NCI-H226 (cell line): ENCODE measurements at places on chromosomes 13 and 19.

- DNase-seq: peak; percentile 80
These were observed 475.8 kb downstream of the FOXO1 start for GRCh38 chr13:40190641-40191100.

GRCh38 chr19:12580180-12580694, 29.0 kb upstream of the ZNF564 start:
- DNase-seq: peak; percentile 42

GRCh38 chr19:44998025-44998424, 3.2 kb upstream of the RELB start:
- no peak for DNase-seq

- no peak for DNase-seq
These were observed 567 bp upstream of the CTU1 start for GRCh38 chr19:51108805-51109146.

DNA sequence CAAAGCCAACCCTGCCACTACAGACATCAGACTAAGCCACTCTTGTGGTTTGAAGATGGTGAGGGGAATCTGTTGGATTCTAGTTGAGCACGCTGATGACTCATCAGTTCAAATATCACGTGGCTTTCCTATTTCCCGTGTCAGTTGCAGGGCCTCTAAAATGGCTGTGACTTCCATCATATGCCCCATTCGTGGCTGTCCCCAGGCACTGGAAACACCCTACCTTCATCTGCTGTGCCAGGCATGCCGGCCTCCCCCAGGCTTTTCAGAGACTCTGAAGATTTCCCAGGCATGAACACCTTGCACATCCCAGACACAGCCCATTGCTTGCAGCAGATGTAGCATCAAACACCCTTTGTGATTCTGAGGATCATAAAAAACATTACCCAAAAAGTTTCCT, 659.9 kb downstream of the UQCRFS1 start:
- no peak for DNase-seq

DNA sequence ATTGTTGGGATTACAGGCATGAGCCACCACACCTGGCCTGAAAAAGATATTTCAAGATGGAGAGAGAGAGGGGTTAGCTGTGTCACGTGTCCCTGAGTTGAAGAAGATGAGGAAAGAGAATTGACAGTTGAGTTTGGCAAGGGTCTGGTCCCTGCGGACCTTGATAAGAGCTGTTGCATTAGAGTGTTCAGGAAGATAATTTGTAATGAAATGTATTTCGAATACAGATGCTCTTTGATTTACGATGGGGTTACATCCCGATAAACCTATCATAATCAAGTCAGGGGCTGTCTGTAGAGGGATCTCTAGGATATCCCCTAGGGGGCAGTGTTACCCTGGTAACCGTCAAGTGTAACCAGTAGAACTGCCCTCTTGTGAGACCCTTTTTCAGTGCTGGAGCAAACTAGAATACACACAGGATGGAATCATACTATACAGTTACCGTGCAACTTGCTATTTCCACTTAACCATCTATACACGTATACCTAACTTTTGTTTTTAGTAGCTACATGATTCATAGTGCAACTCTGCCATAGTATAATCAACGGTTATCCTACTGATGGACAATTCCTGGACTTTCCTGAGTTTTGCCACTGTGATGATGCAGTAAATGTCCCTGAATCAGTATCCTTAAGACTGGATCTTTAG, 1.5 kb upstream of the ELOF1 start:
- peak; percentile 29 for DNase-seq

GRCh38 chr13:21395953-21396352, 63.1 kb downstream of the ZDHHC20 start:
- DNase-seq: no peak

DNA sequence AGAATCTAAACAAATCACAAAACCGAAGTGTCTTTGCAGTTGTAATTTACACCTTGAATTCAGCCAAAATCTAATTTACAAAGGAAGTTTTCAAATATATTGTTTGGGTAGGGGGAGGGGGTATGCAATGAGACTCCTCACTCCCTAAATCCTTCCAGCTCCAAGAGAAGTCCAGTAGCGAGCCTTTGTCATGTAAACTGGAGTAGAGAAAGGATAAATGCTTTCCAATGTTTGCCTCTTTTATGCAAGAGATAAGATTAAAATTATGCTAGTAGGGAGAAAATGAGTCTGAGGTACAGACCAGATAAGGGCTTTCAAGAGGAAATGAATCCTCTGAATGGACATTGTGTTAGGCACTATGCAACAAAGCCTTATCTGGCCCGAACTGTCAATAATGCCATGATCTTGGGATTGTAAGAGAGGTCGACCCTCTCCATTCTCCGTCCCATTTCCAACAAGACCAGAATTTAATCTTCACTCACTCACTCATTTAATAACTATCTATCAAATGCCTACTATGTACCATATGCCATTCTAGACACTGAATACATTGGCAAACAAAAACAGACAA, 199.2 kb downstream of the LACC1 start:
- peak; percentile 28 for DNase-seq

DNA sequence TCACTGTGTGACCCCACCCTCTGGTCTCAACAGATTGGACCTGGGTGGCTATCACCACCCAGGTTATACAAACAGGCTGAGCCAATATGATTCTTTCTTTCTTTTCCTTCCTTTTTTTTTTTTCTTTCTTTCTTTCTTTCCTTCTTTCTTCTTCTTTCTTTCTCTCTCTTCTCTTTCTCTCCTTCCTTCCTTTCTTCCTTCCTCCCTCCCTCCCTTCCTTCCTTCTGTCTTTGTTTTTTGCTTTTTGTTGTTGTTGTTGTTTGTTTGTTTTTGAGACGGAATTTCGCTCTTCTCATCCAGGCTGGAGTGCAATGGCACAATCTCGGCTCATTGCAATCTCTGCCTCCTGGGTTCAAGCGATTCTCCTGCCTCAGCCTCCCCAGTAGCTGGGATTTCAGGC, 17.0 kb upstream of the PTPRS start:
- no peak for DNase-seq

DNA sequence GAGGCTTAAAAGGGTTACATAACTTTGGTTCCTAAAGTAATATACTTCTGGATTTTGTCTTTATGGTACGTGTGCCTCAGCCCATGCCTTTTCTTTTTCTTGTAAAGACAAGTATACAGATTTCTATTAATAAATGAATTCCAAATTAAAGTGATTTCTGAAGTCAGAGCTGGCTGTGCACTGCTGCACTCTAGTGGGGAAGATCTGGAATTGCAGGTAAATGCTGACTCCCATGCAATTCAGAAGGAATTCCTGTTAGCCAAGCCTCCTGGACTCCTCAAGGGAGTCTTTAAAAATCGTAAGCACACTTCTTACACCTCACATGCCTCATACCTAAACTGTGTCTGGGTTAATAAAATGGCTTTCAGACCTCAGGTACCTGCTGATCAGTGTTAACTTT, 118.4 kb upstream of the SLC7A1 start:
- DNase-seq: no peak

- DNase-seq: no peak
These were observed 58.1 kb upstream of the SIAH3 start for GRCh38 chr13:45909673-45910072.

DNA sequence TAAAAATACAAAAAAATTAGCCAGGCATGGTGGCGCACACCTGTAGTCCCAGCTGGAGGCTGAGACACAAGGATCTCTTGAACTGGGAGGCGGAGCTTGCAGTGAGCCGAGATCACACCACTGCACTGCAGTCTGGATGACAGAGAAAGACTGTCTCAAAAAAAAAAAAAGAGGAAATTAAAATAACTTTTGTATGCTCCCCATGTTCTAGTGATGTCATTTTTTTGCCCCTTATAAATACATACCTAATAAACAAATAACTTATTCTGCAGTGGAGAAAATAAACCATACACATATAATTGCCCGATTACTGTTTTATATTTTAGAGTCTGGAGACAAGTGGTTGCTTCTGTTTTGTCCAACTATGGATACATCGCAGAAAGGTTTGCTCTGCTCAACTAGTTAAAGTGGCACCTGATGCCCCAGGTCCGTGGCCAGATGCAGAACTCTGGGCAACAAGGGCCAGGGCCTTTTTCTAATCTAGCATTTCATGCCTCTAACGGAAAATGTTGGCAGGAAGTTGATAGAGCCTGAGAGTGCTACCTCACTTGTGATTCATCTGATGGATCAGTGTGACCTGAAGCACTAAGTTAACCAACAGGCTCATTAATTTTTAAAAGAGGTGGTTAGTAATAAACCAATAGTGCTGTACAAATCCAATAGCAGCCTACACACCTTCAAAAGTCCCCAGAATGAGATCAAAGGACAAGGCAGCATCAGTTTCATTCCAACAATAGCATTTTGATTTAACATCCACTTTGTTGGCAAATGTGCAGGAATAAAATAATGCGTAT, 18.8 kb downstream of the UBE2L5 start:
- DNase-seq: no peak

- no peak for DNase-seq
These were observed 22.8 kb upstream of the ZBTB7A start for GRCh38 chr19:4089400-4089908.

DNA sequence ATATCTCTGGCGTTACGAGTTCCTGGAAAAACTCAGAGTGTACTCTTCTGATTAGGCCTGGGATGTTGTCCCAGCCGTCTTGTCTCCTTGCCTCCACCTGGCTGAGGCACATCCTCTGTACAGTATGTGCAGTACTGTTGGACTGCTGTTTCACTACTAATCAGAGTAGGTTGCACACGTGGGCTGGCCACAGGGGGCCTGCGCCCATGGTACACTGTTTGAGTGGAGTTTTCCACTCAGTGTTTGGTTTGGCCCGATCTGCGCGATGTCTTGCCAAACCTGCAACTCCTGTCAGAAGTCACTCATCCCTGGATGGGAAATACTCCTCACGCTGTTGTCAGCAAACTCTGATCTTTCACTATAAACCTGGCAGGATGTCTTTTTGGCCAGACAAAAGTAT, 189.6 kb upstream of the CSNK1A1L start:
- no peak for DNase-seq

GRCh38 chr19:14383661-14384555, 2.7 kb downstream of the ADGRE5 start:
- no peak for DNase-seq

- DNase-seq: peak; percentile 2
These were observed 175.9 kb upstream of the TRPC4 start for GRCh38 chr13:38045278-38046048.

- peak; percentile 90 for DNase-seq
These were observed 16.3 kb downstream of the ELAVL1 start for GRCh38 chr19:7989071-7989575.

DNA sequence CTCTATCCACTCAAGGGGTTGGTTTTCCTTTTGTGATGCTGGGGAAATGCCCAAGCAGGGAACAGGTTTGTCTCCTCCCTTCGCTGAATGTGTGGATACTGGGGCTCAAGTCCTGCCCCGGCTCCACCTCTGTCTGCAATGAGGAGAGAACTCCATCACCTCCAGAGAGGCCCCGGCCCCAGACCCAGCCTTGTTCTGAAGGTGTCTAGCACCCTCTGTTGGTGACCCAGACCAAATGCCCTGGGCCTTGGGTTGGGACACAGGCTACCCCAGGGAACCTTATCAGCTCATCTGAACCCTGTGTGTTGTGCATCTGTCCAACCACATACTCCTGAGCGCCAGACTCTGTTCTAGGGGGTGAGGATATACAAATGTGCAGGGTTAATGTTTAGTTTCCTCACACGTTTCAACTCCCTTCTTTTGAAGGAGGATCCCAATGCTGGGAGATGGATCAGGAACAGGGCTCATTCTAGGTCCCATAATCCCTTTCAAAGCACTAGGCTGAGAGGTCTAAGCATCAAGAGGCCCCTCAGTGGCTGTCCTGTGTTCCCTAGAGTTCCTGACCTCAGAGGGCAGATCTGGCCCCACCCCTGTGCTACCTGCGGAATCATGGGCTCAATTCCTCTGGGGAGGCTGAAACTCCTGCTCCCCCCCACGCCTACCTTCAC, 112.5 kb upstream of the SLC7A1 start:
- peak; percentile 6 for DNase-seq

- no peak for DNase-seq
These were observed 910.2 kb upstream of the SLC10A2 start for GRCh38 chr13:103976371-103976770.

GRCh38 chr19:42352301-42353259, 27.1 kb downstream of the MEGF8 start:
- no peak for DNase-seq

GRCh38 chr13:41231025-41231677, 32.2 kb downstream of the MTRF1 start:
- DNase-seq: no peak

GRCh38 chr13:45615501-45616101, at the start of gene ERICH6B:
Gene ERICH6B, minus strand, starts transcription at chr13:45615739. Its CDS starts 18,734 bp downstream, at chr13:45597005.
- peak; percentile 24 for DNase-seq

DNA sequence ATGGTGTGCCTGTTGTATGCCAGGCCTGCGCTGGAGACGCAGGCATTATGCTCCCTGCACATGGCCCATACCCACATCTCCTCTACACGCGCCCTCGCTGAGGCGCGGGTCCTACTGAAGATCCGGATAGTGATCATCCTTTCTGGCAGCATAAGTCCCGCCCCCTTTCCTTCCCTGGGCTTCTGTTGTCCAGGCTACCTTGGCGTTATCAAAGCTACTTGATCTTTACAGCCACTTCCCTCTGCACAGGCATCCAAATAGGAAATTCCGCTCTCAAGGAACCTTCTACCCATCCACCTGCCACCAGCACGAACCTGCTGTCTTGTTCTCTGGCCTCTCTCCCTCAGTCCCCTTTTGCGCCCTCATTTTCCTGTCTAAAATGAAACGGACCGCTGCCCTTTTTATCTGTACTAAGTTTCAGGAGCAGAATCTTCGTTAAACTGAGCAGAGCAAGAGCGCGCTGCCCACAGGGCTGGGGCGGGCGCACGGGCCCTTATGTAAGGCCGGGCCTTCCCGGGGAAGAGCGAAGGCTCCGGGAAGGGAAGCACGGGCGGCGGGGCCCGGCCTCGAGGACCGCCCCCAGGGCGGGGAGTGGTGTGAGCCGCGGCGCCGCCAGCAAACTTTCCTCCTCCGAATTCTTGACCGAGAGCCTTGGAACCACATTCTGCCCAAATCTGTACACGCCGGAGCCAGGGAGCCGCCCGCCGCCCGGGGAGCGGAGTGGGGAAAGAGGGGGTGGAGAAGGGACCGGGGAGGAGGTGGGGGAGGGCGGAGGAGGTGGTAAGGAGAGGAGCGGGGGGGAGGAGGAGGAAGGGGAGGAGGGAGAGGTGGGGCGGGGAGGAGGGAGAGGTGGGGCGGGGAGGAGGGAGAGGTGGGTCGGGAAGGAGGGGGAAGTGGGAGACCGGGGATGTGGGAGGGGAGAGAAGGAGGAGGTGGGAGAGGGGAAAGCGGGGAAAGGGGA, 920 bp upstream of the UBE2L5 start:
- peak; percentile 54 for DNase-seq

DNA sequence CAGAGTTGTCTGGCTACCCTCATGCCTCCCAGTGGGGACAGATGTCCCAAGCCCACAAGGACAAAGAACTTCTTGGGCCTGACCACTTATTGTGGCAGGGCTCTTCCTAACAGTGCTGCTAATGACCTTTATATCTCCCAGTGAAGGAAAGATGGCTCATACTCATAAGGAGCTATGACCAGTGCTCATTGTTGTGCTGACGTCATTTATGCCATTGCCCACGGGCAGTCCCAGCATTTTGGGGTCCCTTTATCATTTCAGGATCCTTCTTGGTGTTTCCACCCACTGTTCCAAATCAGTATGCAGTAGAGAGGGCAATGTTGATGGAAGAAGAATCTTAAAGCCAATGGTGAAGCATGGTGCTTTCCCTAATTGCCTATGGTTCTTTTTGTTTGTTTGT, 1640.0 kb upstream of the PRR20A start:
- no peak for DNase-seq
